Mucosa of gallbladder (tissue), 1 donor: ENCODE measurements at places on chromosomes 5 and 9.
A peak's percentile ranks its signal among the peaks of the same experiment; 100 is the strongest.

GRCh38 chr9:12851341-12852090, 76.7 kb downstream of the LURAP1L start:
- DNase-seq = no peak

DNA sequence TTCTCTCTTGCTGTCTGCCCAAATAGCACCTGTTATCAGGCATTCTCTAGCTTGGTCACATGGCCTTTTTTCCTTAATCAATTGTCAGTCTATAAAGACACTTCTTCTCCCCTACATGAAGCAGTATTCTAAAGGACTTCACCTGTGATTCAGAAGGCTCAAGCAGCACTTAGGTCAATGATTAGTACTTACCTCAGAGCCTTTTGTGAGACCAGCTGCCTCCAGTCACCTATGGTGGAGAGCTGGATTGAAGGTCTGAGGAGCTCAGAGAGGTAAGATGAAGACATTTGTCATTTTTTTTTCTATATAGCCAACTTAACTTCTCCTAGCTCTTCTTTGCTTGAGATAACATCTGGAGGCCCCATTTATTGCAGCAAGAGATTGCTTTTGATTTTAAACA, 278.3 kb upstream of the PCSK5 start:
- no peak for DNase-seq

GRCh38 chr5:174831031-174831660, 106.8 kb downstream of the MSX2 start:
- DNase-seq = no peak

DNA sequence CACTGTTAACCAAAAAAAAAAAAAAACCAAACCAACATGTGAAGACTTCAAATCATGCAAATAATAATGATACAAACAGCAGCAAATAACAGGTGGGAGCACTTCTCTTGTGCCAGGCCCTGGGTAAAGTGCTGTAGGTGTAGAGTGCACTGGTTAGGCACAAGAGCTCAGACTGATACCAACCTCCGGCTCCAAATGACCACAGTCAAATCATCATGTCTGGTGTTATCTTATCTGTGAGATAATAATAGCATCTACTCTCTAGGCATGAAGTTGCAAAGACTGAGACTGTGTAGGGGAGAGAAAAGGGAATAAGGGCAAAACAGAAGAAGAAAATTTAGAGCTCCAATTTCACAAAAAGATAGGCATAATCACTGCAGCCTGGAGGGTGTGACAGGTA, 159.5 kb downstream of the ARL15 start:
- DNase-seq = no peak

DNA sequence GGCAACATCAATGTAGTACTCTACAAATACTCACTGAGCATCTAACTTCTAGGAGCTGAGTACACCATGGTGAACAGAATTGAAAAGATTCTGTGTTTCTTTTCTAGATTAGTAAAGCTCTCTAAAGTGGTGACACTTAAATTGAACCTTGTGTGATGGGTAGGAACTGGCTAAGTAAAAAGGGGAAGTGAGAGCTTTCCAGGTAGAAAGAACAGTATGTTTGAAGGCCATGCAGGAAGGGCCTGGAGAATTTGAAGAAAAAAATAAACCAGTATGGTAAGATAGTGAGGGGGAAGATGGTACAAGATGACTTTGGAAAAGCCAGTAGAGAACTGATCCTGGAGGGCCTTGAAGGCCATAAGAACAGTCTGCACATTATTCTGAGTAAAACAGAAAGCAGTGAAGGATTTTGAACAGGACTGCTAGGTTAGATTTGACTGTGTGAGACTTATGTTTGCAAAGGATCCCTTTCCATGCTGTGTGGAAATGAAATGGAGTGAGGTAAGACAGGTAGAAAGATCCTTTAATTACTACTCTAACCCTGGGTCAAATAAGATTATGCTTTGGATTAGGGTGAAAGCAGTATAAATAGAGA, 46.7 kb upstream of the UBQLN1 start:
- DNase-seq = no peak

GRCh38 chr5:120604884-120605283, 140.8 kb downstream of the PRR16 start:
- DNase-seq = no peak

- DNase-seq = no peak
Observed at GRCh38 chr5:54415896-54416601, 39.5 kb upstream of the HSPB3 start.

DNA sequence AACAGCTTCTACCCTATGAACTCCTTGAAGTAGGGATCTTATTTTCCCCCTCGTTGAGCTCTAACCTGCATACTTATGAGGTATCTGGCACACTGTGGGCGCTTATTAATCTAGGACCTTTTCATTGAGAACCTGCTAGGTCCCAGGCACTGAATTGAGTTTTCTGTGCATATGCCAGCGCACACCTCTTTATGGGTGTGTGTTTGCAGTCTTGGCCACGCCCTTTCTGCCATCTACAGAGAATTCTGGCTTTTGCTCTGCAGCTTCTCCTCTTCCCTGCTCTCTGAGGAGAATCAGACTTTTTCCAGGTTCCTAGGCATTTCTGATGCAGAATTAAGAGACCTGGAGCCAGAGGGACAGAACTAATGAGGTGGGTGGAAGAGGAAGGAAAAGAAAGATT, 25.4 kb upstream of the SSBP2 start:
- DNase-seq = no peak

DNA sequence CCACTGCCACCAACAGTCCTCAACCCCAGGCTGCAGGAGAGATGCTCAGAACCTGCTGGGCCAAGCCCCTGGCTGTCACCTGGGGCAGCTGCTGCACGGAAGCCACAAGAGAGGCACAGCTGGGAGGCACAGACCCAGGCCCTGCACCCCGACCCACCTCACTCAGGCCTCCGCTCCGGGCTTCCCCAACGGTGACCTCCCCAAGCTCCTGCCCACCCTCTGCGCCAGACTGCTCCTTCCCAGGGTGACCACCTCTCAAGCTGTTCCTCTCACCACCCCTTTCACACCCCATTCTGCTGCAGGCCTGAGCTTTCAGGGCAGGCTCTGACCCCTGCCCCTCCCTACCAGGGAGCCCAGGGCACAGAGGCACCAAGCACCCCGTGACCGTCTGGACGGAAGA, 33.0 kb downstream of the VAV2 start:
- no peak for DNase-seq

DNA sequence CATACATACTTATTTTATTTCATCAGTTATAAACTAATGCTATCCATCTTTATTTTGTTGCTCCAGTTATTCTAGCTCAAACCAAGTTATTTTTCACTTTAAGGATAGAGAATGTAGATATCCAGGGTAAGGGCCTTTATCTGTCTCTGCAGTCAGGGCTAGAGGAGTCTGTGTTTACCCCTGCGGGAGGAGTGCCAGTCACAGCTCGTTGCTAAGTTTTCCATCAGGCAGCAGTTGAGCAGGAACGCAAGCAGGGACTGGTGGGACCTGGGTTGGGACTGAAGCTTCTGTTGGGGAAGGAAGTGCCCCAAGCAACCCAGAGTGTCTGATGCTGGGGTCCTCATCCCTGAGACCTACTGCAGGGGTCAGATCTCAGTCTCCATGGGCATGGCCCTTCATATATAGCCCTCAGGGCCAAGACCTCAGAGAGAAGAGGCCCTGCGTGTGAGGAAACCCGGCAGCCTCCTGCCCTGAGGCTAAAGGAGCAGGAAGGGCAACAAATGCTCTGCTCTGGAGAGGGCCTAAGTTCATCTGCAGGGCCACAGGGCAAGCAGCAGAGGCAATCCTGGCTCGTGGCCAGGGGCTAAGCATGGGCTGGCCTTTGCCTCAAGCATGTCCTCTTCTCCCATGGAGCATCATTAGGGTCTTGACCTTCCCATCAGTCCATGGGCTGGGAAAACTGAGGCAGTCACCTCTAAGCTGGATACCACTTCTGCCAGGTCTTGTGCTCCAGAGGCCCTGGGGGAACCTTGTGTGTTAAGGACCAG, 6.6 kb downstream of the SLC22A4 start:
- DNase-seq = no peak

GRCh38 chr5:1660001-1660400, 136.2 kb upstream of the LPCAT1 start:
- DNase-seq = no peak

- DNase-seq = no peak
Observed at GRCh38 chr9:123678038-123678877, 251.7 kb downstream of the DENND1A start.

DNA sequence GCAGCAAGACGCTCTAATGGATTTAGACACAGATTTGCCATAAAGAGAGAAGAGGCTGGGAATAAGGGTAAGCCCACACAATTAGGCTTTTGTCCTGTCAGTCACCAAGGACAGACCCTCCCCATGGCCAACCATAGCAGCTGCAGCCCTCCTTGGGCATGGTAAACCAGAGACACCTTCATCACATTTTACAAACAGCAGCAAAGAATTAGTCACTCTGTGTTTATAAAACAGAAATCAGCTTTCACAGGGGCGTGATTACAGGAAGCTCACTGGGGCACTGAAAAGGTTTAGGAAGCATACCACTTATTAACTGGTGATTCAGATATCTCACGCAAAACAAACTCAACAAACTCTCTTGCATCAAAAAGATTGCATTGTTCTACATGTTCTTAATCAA, 37.3 kb upstream of the ZNF622 start:
- no peak for DNase-seq

DNA sequence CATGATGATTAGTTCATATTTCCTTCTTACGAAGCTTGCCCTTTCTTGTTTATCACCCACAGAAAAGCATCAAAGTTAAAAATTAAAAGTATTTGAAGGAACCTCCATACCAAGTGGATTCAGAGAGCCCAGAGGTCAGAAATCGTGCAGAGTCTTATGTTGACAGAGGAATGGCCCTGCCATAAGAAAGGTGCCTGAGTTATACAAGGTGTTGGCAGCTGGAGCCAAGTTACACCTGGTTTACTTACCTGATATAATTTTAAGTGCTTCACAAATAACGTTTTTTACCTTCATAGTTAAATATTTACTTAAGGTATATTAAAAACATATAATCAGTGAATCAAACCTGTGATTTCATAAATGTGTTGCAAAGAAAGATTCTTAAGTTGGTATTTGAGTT, 42.3 kb upstream of the DHFR start:
- DNase-seq = no peak

DNA sequence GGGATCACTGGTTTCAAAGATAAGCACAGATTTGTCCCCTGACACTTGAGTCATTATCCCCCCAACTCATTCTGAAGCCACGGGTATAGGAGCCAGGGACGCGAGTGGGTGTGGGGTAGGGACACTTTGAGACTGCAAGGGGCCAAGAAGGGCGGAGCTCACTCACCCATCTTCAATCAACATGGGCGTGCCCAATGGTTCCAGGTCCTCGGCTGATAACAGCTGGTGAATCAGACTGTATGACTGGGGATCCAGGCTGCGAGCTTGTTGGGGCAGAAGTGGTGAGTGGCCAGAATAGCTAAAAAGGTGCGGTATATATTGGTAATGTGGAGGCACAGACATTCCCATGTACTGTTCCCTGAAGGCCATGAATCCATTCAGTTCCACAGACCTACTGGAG, 30.7 kb upstream of the NR5A1 start:
- DNase-seq = no peak

GRCh38 chr9:93824386-93825294, 130.5 kb downstream of the BARX1 start:
- DNase-seq = no peak

DNA sequence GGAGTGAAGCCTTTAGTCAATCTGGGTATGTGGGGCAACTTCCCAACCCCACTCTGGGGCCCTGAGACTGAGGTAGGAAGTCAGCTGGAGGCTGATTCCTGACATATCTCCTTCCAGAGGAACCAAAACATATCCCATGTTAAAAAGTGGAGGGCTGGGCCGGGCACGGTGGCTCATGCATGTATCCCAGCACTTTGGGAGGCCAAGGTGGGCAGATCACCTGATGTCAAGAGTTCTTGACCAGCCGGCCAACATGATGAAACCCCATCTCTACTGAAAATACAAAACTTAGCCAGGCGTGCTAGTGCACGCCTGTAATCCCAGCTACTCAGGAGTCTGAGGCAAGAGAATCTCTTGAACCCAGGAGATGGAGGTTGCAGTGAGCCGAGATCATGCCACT, 44.0 kb downstream of the CXXC5 start:
- DNase-seq = no peak

DNA sequence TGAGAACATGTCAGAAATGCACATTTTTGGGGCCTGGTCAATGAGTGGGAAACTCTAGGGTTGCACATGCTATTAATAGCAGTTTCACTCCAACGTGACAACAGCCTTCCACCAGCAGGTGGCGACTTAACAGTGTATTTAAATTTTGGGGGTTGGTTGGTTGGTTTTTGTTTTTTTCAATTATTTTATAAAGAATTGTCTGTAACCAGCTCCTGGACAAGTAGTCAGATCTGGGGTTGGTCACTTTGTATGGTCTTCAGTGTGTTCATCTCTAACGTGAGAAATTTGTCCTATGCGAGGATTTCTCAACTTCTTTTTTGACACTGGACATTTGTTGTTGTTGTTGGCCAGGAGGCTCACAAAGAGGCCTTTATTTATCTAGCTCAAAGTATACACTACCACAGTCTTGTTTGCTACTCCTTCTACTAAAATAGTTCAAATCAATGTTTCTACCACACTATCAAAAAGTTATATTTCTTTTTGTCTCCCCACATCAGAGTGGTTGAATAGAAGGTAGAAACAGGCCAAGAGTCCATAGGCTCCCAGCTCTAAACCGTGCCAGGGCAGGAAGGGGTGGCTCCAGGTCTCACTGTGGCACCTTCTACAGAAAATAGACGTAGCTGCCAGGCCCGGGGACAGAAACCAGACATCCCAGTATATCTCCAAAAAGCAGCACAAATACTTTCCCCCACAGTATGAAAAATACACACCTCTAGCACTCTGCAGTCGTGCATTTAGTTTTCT, 110.4 kb downstream of the TRPM6 start:
- DNase-seq = peak; percentile 55

DNA sequence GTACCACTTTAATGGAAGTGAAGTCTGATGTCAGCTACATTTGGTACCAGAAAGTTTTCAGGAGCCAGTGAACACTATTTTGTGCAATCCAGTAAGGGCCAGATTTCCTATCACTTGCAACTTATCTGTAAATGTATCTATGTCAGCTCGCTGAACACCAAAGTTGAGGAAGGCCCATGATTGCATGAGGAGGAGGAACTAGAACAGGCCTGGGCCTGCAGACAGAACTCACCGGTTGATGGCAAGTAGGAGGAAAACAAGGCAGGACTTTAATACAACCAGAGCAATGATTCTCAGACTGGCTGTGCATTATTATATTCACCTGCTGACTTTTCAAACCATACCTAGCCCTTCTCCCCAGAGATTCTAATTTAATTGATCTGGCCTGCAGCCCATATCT, 540.2 kb downstream of the CETN3 start:
- no peak for DNase-seq

DNA sequence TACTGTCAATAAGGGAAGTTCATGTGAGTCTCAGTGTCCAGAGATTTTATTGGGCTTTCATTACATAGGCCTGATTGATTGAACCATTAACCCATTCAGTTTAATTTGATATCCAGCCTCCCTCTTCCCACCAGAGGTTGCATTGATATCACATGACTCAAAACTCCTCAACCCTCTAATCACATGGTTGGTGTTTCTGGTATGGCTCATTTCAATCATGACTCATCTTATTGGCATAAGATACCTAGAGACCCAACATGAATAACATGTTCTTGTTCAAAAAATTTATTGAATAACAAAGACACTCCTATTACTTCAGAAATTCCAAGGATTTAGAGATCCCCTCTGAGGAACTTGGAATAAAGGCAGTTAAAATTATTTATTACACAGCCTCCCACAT, 982.2 kb downstream of the TLE1 start:
- DNase-seq = no peak

GRCh38 chr5:65032250-65032649, 263.5 kb downstream of the CWC27 start:
- no peak for DNase-seq
